CD4-positive, alpha-beta T cell treated with Interleukin-15 for 4 hours (primary cell): ENCODE measurements at places on chromosomes 4 and X.

GRCh38 chrX:23003116-23003515, 3.4 kb downstream of the DDX53 start:
- no peak for DNase-seq

DNA sequence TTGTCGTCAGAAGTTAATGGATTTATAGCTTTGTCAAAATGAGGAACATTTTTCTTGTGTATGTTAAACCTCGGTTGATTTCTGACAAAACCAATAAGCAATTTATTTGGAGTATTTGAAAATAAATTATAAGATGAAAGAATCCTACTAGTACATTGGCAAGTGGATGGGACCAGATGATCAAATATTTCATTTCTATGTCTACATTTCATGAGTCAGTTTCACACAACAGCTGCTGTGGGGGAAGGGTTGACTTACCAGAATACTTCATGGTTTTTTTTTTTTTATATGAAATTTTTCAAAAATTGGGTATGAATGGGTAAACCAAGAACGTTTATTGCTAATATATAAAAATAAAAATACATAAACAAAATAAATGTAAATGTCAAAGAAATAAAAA, 39.4 kb downstream of the RAPGEF2 start:
- DNase-seq, result no peak

GRCh38 chr4:5188130-5188529, 136.8 kb downstream of the STK32B start:
- no peak for DNase-seq

GRCh38 chr4:24583451-24584210, 723 bp downstream of the DHX15 start:
- peak; percentile 39 for DNase-seq

DNA sequence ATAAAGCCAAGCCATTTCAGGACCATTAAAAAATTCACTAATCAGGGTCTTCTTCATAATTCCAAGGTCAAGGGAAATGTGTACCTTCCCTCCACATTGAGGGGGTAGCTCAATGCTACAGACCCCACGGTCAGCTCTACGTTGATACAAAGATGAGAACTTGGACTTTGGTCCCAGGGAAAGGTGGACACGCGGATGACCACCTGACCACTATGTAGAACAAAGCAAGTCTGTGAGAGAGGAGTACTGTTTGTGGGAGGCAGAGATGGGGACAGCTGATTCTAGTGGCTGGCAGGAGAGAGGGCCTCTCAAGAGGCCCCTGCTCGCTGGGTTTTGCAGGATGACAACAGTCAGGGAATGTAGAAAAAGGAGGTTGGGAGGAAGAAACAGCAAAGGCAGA, 58.0 kb downstream of the SLC2A9 start:
- no peak for DNase-seq

DNA sequence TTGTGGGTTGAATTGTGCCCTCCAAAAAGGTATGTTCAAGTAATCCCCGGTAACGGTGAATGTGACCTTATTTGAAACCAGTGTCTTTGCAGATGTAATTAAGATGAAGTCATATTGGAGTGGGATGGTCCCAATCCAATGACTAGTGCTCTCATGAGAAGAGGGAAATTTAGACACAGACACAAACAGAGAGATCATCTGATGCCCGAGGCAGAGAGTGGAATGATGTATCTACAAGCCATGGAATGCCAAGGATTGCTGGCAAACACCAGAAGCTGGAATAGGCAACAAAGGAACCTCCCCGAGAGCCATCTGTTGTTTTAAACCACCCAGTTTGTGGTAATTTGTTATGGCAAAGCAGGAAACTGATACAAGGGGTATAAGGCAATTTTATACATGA, 35.1 kb downstream of the RPS6KA3 start:
- no peak for DNase-seq

GRCh38 chrX:115900425-115900824, 270.1 kb upstream of the AGTR2 start:
- no peak for DNase-seq

- no peak for DNase-seq
These were observed 61.6 kb upstream of the ACSL1 start for GRCh38 chr4:184887333-184887732.

- DNase-seq, result no peak
These were observed 90.0 kb downstream of the PSAPL1 start for GRCh38 chr4:7344636-7345155.

DNA sequence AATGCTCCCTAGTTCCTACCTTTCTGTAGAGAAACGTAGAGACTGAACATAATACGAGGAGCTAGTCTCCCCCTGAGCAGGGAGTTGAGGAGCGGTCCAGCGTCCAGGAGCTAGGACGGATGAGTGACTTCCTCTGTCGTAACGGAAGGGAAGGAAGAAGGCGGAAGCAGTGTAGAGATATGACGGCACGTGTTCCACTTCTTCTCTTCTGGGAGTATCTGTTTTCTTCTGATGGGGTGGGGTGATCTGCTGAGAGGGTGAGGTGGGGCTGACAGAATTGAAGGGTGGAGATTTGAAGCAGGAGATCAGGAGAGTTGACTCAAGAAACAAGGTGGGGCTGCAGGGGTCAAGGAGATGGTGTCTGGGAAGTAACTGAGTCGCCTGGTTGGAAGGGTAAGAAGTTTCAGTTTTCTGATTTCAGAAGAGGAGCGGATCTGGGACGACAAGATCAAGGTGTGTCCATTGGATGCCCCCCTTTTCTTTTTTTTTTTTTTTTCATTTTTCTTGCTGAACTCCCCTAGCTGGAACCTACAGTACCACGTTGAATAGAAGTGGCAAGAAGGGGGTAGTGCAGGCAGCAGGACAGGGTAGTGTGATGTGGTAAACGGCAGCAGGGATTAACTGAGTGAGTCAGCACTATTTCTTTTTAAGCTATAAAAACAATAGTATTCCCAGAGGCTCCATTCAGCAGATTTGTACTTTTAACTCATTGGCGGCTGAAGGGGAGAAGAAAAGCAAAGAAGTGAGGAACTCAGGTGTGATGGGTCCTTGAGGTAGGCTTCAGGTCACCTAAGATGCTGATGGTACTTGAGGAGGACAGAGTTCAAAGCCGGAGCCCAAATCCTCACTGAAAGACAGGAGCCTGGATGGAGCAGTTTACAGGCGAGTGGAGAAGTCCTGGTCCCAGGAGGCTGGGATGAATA, 50.8 kb upstream of the SETD7 start:
- peak; percentile 1 for DNase-seq

DNA sequence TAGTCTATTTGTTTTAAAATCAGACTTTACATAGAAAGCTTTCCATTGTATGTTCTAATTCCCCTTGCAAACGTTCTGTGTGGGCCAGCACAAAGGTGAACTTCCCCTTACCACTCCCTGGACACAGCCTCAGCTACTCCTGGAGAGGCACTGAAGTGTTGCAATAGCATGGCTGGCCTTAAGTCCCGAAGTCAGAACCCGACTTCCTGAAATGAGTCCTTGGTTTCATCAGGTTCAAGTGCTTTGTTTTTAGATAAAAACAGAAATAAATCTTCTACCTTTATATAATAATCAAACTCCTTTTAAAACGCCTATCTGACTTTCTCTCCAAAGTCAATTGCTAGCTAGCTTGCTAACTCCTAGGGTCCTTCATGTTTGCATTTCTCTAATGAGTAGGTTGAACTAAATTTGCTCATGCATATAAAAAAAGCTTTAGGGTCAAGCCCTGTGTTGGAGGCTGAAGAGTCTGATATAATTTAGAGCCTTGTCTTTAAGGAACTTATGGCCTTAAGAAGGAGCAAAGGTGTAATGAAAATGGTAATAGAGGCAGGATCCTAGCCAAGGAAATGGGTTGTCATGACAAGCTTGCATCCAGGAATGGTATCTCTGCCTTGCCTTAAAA, 9.0 kb downstream of the BMP3 start:
- DNase-seq, result no peak

- DNase-seq, result no peak
These were observed 25.1 kb downstream of the FHDC1 start for GRCh38 chr4:152961014-152961772.

GRCh38 chr4:17447056-17447455, 64.8 kb downstream of the QDPR start:
- DNase-seq, result no peak

DNA sequence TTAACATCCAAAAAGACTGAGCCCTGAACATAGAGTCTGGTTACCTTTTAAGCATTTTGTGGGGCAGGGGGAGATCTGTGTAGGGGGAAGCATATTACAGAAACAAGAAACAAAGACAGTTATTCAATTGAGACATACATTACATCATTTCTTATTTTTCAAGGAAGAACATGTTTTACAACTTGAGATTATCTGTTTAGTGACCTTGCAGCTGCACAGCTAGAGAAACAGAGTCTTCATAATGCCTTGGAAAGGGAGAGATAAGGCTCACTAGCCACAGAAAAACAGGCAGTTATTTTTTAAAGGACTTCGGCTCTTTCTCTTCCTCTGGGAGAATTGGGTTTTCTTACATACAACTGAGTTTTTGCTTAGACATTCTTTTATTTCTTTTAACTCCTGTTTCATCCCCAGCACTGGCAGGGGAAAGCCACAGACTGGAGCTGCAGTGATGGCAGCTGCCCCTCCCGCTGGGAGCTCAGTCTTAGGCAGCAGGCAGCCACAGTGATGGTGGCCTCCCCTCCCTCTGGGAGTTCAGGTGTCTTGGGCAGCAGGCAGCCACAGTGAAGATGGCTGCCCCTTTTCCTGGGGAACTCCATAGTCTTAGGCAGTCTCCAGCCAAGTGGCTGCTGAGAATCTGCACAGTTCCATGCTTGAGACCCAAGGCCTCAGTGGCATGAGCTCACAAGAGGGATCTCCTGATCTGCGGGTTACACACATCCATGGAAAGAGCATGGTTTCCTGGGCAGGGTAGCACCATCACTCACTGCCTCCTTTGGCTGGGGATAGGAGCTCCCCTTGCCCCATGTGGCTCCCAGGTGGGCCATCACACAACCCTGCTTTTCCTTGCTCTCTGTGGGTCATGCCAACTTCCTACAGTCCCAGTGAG, 19.4 kb upstream of the TMPRSS11F start:
- no peak for DNase-seq

GRCh38 chr4:38178392-38178995, 218.3 kb downstream of the PTTG2 start:
- no peak for DNase-seq

- no peak for DNase-seq
These were observed 147.6 kb downstream of the PTTG2 start for GRCh38 chr4:38107818-38108217.

GRCh38 chr4:20462426-20463175, 210.9 kb downstream of the SLIT2 start:
- DNase-seq, result no peak

DNA sequence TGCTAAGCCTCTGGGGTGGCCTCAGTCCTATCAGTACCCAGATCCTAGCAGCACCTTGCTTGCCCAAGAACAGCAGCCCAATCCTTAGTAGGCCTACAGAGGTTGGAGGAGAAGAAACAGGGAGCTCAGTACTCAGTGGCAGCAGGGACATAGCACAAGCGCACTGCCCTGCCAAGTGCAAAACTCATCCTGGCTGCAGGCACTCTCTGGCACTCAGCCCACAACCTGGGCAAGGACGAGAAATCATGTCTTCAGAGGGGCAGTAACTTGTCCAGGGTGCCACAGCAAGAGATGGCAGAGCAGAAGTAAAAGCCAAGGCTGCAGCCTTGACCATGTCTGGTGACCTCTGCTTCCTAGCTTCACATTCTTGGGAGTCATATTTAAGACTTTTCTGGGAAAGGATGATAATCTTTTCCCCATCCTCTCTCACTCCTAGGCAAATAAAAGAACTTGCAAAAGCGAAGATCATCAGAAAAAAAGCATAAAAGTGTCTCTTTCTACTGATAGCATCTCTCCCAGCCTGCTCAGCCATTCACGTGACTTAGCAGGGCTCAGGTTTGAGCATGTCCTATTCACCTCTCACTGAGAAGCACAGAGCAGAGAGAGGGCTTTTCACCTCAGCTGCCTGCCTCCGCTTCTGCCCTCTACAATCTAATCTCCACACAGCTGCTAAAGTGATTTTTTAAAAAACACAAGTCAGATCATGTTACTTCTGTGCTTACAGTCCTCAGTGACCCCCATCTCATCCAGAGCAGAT, 37.2 kb upstream of the MAGEA4 start:
- no peak for DNase-seq

DNA sequence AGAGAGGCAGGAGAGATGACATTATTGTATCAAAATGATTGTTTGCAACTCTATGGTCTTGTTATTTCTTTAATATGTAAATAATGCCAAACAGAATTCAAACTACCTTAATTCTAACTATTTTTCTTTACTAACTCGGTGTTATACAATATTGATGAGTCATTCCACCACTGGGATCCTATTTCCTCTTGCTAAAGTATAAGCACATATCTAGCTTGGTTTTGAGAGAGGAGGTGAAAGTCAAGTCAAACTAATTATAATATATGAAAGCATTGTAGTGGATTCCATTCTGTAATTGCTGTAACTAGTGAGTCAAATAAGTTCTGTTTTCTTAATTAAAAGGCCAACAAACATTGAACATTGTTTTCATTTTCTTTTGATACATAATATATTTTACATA, 837.6 kb downstream of the PDHA2 start:
- no peak for DNase-seq

- DNase-seq, result no peak
These were observed 30.7 kb upstream of the KIAA0232 start for GRCh38 chr4:6751611-6752485.

DNA sequence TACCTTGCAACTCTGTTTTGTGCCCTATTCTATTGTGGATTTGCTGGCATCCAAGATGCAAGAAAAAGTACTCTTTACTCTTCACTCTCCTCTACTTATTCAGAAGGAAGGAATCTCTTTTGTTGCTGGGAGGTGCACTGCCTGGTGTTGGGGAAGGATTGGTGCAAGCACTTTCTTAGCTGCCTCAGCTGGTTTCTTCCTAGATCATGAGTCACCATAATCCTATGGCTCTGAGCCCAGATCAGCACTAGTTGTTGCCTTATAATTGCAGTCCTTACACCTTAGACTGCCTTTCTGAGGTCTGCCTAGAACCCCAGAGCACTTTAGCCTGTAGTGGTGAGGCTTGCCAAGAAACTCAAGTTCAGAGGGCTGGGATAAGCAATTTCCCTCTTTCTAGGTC, 37.0 kb upstream of the CT83 start:
- no peak for DNase-seq

GRCh38 chrX:63363788-63364187, 12.7 kb upstream of the SPIN4 start:
- no peak for DNase-seq

GRCh38 chrX:129931411-129932015, 25.5 kb downstream of the UTP14A start:
- DNase-seq, result peak; percentile 79

DNA sequence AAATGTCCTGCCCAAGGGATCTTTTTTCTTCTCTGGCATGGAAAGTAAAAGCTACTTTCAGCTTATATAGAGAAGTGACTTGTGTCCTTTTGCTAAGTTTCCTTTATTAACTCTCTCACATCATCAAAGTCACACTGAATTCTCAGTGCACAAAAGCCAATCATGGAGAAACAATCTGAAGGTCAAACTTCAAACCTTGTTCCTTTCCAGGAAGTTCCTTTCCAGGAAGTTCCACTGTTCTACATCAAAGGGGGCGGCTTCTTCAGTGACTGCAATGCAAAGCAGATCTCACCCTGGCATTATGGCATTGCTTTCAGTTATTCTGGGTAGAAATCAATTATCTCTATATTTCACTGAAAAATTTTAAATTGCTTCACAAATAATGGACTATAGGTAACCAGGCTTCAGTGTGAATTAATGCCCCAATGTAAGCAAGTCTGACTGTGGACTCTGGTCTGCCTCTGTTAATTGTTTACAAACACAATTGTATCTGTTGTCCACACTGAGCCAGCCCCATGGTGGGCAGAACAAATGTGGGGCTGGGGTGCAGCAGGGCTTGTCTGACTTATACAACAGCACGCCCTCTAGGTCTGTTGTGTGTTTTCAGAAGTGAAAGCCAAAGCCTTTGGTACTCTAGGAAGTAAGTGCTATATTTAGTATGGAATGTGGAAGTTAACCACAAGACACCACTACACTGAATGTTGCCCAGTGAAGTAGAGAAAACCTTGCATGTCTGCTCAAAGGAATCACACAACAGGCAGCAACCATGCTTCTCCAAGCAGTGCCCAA, 98.8 kb downstream of the CDS1 start:
- no peak for DNase-seq
